ENCODE measurements at places on chromosomes 6 and 20.

GRCh38 chr6:127514773-127515227, 4.3 kb downstream of the MTCL3 start:
- peak; percentile 37 for DNase-seq

DNA sequence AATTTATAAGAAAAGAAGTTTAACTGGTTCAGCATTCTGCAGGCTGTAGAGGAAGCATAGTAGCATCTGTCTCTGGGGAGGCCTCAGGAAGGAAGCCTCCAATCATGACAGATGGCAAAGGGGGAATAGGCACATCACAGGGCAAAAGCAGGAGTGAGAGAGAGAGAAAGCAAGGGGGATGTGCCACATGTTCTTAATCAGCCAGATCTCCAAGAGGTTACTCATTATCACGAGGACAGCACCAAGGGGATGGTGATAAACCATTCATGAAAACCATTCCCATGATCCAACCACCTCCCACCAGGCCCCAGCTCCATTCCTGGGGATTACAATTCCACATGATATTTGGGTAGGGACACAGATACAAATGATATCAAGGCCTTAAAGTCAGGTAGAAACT, 217.5 kb upstream of the TCF21 start:
- DNase-seq, result no peak

- no peak for DNase-seq
These were observed 1.9 kb upstream of the LSM14B start for GRCh38 chr20:62120365-62120762.

DNA sequence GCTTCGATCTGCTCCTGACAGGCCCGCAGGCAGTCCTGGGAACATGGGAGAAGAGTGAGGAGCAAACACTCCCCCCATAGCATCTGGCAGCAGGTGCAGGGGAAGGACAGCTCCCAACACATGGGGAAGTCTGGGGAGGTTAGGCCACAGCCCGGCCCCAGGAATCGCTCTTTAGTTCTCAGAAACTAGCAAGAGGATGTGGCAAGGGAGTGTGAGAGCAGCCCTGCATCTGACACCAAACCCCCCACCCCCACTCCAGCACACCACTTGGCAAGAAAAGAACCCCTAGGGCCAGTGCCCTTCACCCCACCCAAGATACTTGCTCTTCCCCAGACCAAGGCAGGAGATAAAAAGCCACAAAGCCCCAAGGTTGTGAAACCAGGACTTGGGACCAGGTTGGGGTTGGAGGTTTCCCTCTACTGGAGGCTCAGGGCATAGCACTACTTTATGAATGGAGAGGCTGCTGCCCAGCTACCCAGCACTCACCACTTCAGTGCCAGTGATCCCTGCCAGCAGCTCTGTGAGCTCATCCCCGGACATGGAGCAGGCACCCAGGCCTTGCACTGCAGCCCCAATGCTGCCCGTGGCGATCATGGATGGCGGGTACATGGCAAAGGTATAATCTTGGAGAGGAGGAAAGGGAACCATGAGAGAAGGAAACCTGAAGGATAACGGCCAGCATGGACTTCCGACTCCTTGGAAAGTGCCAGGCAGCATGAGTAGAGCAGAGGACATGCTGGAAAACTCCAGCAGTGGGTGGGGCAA, 5.4 kb downstream of the CCND3 start:
- DNase-seq, result peak; percentile 94

- DNase-seq, result peak; percentile 62
These were observed 134.1 kb downstream of the FAM83B start for GRCh38 chr6:54980511-54981275.

DNA sequence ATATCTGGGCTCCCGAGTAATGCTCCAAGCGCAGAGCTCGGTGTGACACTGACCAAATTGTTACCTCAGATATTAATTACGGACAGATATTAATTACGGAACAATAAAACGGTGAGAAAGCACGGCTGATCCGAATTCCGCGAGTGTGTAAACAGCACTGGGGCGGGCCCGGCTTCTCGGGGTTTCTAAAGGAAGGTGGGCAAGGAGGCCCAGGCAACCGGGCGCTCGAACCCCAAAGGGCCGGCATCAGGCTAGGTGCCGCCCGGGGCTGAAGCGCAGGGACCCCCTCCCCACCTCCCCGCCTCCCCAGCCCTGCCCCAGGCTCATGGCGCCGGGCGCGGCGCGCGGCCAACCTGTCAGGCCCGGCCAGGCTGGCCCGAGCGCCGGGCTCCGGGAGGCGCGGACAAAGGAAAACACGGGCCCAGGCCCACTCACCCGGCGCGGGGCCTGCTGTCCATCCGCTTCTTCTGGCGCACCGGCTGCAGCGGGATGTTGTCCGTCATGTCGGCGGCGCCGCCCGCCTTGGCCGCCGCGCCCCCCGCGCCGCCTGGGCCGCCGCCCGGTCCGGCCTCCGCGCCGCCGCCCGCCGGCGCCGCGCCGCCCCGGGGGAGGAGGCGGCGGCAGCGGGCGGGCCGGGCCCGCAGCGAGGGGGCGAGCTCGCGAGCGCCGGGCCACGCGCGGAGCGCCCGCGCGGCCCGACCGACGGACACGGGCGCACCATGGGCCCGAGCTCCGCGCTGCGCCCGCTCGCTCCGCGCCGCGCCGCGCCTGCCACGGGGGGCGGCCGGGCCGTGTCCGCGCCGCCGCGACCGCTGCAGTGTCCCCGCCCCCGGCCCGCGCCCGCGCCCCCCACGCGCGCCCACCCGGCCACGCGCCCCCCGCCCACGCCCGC, at the start of gene ATP9A:
Gene ATP9A, minus strand, starts transcription at position 524 of the 892 bp plus-strand sequence. Its CDS starts 21 bp downstream, at position 503.
- DNase-seq, result peak; percentile 68

DNA sequence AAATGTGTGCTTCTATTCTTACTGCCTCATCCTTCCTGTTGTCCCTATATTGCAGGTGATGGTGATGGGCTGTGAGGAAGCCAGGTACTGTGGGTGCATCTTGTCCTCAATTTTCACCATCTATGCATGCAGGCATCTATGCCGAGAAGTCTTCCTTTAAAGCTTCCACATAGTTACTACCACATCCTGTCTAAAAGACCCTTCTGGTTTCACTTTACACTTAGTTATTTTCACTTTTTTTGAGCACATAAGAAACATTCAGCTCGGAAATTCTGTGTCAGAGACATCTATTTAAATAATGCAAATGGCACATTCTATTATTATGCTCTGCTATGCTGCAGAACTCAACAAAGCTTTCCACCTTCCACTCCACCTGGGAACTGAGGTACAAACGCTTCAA, 28.2 kb upstream of the FABP7 start:
- DNase-seq, result no peak

- no peak for DNase-seq
These were observed 430.5 kb upstream of the EPHA7 start for GRCh38 chr6:93849857-93850256.

GRCh38 chr20:63349516-63349895, 11.6 kb downstream of the CHRNA4 start:
- no peak for DNase-seq

GRCh38 chr20:58640446-58640845, 10.6 kb upstream of the STX16 start:
- no peak for DNase-seq

GRCh38 chr6:24445704-24446103, 43.0 kb downstream of the MRS2 start:
- DNase-seq, result no peak

DNA sequence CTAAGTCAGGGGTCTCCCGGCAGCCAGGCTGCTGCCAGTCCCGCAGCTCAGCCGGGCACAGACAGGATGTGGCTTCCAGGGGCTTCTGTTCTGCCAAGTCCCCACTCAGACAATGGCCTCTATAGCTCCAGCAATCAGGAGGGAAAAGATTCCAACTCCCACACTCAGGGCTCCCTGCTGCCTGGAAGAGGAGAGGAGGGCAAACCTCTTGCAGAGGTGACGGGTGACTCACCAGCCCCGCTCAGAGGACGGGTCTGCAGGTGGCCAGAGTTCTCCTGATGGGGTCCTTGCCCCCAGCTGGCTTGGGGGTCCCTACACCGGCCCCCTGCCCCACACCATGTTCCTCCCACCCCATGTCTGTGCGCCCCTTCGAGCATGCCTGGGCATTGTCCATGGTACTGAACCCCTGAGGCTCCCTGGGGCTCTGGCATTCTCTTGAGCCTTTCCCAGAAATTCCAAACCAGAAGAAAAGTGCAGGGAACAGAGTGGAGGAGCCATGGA, 32.6 kb downstream of the NTSR1 start:
- DNase-seq, result peak; percentile 16

GRCh38 chr6:160974304-160974771, 17.2 kb upstream of the MAP3K4 start:
- peak; percentile 70 for DNase-seq

- no peak for DNase-seq
These were observed 21.1 kb upstream of the TOP1 start for GRCh38 chr20:41007481-41007880.

- no peak for DNase-seq
These were observed 337.6 kb downstream of the CDC5L start for GRCh38 chr6:44725070-44725469.

DNA sequence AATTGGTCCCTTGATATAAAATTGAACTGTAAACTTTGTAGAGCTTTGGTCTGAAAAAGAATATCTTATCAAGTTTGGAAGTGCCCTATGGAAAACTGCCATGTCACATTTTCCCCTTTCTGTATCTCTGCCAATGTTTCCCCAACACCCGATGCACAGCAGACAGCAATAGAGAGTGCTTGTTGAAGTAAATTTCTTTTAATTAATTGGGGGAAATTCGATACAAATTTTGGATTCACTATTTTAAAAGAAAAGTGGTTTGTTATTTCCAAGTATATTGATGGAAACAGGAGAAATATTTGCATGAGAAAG, 208.1 kb downstream of the OGFRL1 start:
- no peak for DNase-seq

DNA sequence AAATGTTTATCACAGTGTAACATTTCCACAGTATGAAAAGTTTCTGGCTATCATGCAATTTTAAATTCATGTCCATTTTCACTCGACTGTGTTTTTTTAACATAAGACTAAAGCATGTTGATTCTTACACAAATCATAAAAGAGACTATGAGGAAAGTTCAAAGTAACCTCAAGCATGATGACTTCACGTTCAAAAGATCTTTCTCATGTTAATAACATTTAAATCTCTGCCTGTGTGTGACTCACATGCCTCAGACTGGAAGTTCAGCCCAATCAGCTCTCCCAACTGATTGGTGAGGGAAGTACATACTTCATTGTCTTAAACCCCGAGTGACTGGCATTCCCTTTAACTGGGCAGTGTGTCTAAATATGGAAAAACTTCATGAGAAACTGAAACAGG, 37.4 kb downstream of the ATXN1 start:
- DNase-seq, result peak; percentile 93

DNA sequence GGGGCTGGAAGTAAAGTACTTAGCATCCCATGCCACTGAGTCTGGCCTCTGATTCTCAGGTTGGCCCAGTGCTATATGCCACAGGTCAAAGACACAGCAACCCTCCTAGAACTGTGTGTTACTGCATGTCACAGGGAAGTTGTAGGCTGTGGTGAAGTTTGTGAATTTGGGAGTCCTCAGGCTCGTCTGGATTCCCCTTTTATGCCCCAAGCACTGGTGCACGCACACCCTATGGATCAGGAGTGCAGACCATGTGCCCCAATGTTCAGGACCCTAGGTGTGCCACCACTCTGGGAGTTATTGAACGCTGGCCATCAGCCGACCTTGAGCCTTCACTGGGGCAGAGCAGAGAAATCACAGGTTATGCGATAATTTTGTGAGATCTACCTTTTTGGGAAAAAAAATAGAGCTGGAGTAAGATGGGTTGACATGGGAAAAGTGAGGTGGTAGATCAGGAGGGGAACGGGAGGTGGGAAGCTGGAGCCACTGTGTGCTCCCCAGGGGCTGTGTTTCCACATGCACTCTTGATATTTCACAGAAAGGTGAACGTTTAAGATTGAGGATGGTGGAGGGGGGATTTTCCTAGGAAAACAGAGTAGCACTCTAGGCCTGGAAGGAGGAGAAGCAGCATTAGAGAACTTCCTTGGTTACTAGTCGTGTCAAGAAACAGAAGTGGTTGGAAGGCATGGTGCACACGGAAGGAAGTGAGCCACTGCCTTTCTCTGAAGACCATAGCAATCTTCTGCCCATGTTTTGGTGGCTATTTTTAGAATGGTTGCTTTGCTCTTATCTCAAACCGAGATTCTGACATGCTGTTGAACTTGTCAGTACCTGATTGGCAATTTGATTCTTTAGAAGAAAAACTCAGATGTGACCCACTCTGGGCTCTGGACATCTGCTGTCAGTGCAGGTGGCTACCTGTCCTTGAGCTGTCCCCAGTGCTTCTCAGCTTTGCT, 44.1 kb downstream of the DUSP22 start:
- no peak for DNase-seq

- peak; percentile 90 for DNase-seq
These were observed 161.6 kb upstream of the MARCKS start for GRCh38 chr6:113695516-113695915.

DNA sequence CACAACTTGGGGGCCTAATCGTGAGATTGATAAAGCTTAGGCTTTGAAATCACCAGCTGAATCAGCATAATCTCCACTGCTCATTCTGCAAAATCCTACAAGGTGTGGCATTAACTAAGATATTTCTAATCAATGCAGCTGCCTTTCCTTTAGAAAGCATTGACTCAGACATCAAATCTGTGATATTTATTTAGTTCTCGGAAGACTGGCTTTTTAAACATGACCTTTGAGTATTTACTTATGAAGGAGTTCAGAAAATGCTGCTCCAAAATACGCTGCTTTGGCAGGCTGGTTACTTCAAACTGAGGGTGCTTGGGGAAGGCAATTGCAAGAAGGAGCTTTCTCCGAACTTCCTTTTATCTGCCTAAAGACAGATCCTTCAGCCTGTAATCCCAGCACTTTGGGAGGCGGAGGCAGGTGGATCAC, 23.7 kb upstream of the FUCA2 start:
- DNase-seq, result no peak

DNA sequence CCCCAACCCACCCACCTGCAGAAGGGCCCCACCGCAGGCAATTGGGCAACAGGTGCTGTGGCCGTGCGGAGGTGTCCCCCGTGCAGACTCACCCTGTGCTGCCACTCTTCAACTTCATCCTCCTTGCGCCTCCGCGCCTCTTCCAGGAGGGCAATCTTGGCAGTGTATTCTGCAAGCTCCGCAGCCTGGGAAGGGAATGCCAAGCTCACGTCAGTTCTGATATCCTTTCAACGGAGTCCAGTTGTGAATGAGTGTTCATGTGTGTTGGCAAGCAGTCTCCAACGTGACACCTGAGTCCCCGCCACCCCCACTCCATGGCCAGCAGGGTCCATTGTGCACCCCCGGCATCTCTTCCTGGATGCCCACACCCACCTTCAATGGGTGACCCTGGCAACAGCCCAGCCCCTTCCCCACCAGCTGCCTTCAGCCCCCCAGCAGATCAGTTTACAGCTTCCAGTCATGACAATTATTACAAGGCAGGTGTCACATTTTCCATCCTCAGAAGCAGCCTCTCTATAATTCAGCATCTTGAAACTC, 49.9 kb downstream of the EZR start:
- DNase-seq, result no peak
